ENCODE measurements at places on chromosomes 1 and 21.
A peak's percentile ranks its signal among the peaks of the same experiment; 100 is the strongest.

DNA sequence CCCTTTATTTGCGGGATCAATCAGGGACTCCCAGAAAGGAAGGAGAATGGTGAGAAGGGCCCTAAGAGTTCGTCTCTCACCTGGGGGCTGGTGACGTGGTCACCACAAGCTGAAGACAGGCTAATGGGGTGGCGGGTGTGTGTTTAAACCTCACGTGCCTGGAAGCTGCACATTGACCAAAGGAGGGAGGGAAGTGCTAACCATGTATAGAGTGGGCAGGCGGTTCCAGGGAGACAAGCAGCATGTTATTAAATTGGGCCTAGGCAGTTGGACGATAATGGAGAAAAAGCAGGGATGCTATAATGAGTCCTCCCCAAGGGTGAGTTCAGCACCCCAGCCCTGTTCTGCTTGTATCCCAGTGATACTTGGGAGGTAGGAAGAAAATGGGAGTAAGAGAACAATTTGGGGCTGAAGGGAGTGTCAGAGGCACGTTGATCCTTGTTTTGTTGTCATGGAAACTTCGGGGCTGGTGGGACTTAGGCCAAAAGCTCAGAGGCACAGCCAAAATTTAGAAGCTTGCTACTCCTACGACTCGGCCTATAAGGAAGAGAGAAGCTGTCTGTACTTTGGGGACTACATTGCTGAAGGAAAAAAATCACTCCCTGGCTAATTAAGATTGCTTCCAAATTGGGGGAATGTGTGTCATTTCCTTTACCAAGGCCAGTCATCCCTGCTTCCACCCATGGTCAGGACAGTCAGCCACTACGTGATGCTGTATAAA is 33.2 kb upstream of the EPHA8 start:
- no peak for DNase-seq

GRCh38 chr1:234368320-234369032 is 4.8 kb upstream of the COA6 start:
- no peak for DNase-seq

GRCh38 chr1:204987689-204988088 is 55.3 kb upstream of the CNTN2 start:
- DNase-seq = no peak

DNA sequence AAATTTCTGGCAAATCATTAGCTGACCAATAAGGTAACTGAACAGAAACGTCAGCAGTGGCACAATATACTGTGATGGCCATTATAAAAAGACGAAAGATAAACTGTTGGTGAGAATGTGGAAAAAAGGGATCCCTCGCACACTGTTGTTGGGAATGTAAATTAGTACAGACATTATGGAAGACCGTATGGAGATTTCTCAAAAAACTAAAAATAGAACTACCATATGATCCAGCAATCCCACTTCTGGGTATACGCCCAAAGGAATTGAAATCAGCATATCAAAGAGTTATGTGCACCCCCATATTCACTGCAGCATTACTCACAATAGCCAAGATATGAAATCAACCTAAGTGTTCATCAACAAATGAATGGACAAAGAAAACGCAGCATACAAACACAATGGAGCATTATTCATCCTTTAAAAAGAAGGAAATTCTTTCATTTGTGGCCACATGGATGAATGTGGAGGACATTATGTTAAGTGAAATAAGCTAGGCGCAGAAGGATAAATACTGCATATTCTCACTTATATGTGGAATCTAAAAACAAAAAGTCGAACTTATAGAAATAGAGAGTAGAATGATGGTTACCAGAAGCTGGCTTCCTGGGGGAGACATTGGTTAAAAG is 257.7 kb downstream of the RHOU start:
- no peak for DNase-seq

- DNase-seq = peak; percentile 39
Measured at GRCh38 chr1:206955476-206956451, 9.5 kb upstream of the PIGR start.

GRCh38 chr1:14881775-14882672 is 271.5 kb upstream of the TMEM51 start:
- no peak for DNase-seq

- DNase-seq = no peak
Measured at GRCh38 chr1:43704838-43705237, 2.5 kb upstream of the ST3GAL3 start.

All from HuH-7.5 (cell line).